ENCODE measurements at places on chromosomes 4 and X. TPM values are rescaled to one million over a fixed set of nuclear protein-coding genes. Genes with fewer than 3 reads are reported as not detected.
A peak's percentile ranks its signal among the peaks of the same experiment; 100 is the strongest.

DNA sequence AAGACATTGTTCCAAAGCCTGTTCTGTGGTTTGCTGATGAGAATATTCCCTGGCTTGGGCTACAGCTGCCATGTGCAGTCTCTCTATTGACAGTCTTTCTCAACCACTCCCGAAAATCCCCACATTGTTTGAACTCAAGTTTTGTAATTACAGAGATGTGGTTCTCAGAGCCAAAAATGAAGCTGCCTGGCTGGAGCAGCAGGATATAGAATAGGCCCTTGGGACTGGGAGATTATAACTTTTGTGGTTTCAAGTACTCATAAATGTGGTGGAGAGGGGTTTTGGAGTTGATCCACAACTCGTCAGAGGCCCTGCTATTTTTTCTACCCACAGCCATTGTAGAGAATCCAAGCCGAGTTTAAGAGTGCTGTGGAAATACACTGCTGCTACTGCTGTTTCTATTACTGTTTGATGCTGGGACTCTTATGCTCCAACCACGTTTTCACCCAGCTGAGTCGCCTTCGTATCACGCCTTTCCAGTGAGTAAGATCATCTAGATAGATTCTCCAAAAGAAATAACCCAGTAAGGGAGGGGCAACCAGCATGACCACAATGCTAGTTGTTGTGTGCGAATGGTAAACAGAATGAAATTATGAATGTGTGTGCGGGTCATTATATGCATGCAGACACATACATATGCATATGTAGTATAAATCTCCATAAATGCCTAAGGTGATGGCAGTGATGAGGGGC is 57.1 kb upstream of the ATXN3L start:
- H3K4me3 ChIP-seq = no peak overlapping the region
- DNase-seq = no peak
- H3K27ac ChIP-seq = no peak overlapping the region
- no peaks in the 10 kb centered on the region for H3K36me3 ChIP-seq
- no peaks in the 10 kb centered on the region for H3K27me3 ChIP-seq

Gene ALPK1
- total RNA-seq = 26.7 TPM

Gene LRP2BP
- total RNA-seq = 0.75 TPM

DNA sequence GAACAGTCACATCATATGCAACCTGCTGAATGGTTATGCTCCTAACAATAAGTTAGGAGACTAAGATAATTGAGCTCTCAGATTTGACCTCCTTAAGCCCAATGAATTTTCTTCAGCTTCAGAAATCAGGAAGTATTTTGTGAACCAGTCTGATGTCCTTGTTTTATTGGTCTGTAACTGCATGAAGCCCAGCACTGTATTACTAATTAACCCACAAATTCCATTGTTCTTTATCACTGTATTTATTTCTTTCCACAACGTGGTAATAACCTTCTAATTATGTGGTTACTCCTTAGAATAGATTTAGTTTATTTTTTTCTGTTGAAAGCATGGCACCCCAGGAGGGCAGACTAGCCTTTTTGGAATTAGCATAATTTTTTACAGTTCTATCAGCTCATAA is 3.9 kb upstream of the MFAP3L start:
- H3K4me3 ChIP-seq = no peak overlapping the region
- H3K4me1 ChIP-seq = peaks cover 13% of the 10 kb centered on the region
- DNase-seq = no peak
- H3K27ac ChIP-seq = no peak overlapping the region
- H3K27me3 ChIP-seq = peaks cover 17% of the 10 kb centered on the region

DNA sequence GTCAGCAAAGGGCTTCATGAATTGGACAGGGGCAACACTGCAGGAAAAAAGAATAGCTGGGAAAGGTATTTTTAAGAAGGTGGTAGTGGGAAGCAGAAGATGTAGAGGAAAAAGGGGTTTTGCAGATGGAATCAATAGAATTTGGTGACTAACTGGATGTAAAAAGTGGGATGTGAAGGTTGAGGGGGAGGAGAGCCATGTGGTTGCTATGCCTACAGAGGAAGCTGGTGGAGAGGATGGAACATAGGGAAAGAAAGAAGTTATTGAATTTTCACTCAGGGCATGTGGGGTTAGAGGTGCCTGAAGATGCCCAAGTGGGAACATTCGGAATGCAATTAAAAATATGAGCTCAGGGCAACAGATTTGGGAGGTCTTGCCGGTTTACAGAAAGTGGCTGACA is 33.0 kb downstream of the REELD1 start:
- no peak overlapping the region for H3K27ac ChIP-seq
- no peaks in the 10 kb centered on the region for H3K27me3 ChIP-seq
- peaks cover 9% of the 10 kb centered on the region for H3K4me1 ChIP-seq
- H3K4me3 ChIP-seq = no peak overlapping the region
- DNase-seq = no peak

GRCh38 chr4:53100501-53101190 is 238.5 kb downstream of the RASL11B start:
- no peaks in the 10 kb centered on the region for H3K4me1 ChIP-seq
- H3K27ac ChIP-seq = no peak overlapping the region
- H3K27me3 ChIP-seq = no peaks in the 10 kb centered on the region

GRCh38 chrX:55480390-55481062 is 9.1 kb downstream of the USP51 start:
- DNase-seq = no peak
- H3K27me3 ChIP-seq = no peaks in the 10 kb centered on the region
- H3K27ac ChIP-seq = no peak overlapping the region
- H3K4me1 ChIP-seq = peaks cover 5% of the 10 kb centered on the region
- H3K36me3 ChIP-seq = no peaks in the 10 kb centered on the region

Gene TLR10
- total RNA-seq = 107 TPM

Gene GABRQ
- not detected for total RNA-seq

GRCh38 chr4:99965173-99965572 is 15.1 kb upstream of the H2AZ1 start:
- no peaks in the 10 kb centered on the region for H3K36me3 ChIP-seq
- H3K27me3 ChIP-seq = peaks cover 2% of the 10 kb centered on the region
- no peak overlapping the region for H3K27ac ChIP-seq
- no peak for DNase-seq
- H3K4me1 ChIP-seq = no peaks in the 10 kb centered on the region

- H3K4me1 ChIP-seq = no peaks in the 10 kb centered on the region
- no peaks in the 10 kb centered on the region for H3K27me3 ChIP-seq
- no peak for DNase-seq
- no peak overlapping the region for H3K27ac ChIP-seq
- H3K36me3 ChIP-seq = no peaks in the 10 kb centered on the region
Measured at GRCh38 chr4:127555106-127555505, 77.7 kb upstream of the INTU start.

- no peaks in the 10 kb centered on the region for H3K27me3 ChIP-seq
- H3K36me3 ChIP-seq = no peaks in the 10 kb centered on the region
- H3K4me1 ChIP-seq = no peaks in the 10 kb centered on the region
- no peak overlapping the region for H3K27ac ChIP-seq
Measured at GRCh38 chr4:123876143-123876542, 479.5 kb downstream of the SPRY1 start.

DNA sequence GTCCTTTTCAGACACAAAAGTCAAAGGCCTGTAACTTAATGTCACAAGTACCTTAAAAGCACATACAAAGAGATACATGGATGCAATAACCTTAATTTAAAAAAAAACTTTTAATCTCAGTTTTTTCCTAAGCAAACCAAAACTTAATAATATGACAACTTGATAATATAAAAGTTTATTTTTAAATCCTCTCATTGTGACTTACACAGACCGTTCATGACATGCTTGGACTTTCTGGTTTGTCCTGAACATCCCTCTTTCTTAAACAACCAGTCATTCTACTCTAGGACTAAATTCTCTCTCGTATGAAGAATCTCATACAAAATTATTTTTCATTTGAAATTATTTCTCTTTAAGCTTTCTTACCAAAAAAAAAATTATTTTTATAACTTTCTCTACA is 43.1 kb upstream of the CYP2U1 start:
- H3K4me3 ChIP-seq = no peak overlapping the region
- DNase-seq = no peak
- peaks cover 6% of the 10 kb centered on the region for H3K27me3 ChIP-seq
- no peak overlapping the region for H3K27ac ChIP-seq
- no peaks in the 10 kb centered on the region for H3K4me1 ChIP-seq

- no peak for DNase-seq
- peaks cover 15% of the 10 kb centered on the region for H3K27me3 ChIP-seq
- H3K27ac ChIP-seq = no peak overlapping the region
- no peaks in the 10 kb centered on the region for H3K36me3 ChIP-seq
- H3K4me3 ChIP-seq = no peak overlapping the region
- no peaks in the 10 kb centered on the region for H3K4me1 ChIP-seq
Measured at GRCh38 chr4:38237139-38237538, 276.9 kb downstream of the PTTG2 start.

Gene MAGEA2
- total RNA-seq = not detected

DNA sequence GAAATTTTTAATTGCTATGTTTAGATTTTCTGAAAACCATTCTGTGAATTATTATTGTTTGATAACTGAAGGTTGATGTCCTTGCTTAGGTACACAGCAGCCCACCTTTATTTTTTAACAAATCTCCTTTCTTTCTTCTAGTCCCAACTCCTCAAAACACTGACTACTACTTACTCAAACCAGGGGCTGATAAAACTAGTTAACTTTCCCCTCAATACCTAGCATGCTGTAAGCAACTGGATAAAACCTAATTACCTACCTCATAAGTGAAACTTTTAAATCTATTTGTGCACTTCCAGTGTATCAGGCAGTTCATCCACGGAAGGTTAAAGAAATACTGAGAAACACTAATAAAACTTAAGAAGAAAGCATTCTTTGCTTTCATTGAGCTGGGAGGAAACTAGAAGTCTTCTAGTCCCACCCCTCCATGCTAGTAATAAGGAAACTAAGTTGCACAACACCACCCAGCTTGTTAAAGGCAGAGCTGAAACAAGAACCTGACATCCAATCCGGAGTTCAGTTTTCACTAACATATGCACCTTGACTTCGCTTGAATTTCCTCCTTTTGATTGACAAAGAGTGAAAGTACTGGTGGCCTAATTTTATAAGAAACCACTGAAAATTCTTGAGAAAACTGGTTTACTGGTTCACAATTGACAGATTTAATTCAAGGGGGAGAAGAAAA is 180.2 kb upstream of the TET2 start:
- peaks cover 4% of the 10 kb centered on the region for H3K27me3 ChIP-seq
- peak overlapping the region; percentile 86 for H3K27ac ChIP-seq
- H3K36me3 ChIP-seq = no peaks in the 10 kb centered on the region
- no peak for DNase-seq
- peaks cover 23% of the 10 kb centered on the region for H3K4me1 ChIP-seq

DNA sequence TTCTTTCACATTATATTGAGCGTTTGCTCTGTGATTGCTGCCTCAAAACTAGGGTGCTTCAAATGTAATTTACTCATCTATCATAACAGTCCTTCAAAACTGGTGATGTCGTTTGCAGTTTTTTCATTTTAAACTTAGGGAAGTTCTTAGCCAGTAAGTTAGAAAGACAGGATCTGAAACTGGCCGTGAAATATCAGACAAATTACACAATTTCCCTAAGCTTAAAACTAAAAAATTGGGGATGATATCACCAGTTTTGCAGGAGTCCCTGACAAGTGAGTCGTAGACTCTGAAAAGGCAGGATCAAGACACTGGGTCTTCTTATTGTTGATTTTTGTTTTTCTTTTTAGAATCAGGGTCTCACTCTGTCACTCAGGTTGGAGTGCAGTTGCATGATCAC is 44.8 kb downstream of the MOB1B start:
- DNase-seq = no peak
- no peak overlapping the region for H3K4me3 ChIP-seq
- H3K27me3 ChIP-seq = no peaks in the 10 kb centered on the region
- H3K36me3 ChIP-seq = no peaks in the 10 kb centered on the region

Gene RHOH
- 183 TPM for total RNA-seq

DNA sequence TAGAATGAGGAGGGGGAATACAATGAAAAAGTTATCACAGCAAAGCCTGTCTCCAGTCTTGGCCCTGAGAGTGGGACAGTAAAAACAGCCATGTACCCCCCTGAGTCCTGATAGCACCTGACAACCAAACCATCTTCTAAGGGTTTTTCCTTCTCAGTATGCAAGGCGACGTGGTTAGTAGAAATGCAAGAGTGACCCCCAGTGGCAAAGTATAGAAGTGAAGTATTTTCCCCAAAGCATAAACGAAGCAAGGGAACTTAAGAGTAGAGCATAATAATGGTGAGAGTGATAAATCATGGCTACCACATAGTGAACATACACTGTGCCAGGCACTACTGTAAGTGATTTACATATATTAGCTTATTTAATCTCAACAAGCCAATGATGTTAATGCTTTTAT is 52.8 kb downstream of the FAM47C start:
- no peaks in the 10 kb centered on the region for H3K36me3 ChIP-seq
- H3K27ac ChIP-seq = no peak overlapping the region
- no peaks in the 10 kb centered on the region for H3K4me1 ChIP-seq
- H3K4me3 ChIP-seq = no peak overlapping the region
- H3K27me3 ChIP-seq = no peaks in the 10 kb centered on the region

Gene DUX4
- not detected for total RNA-seq

- H3K27ac ChIP-seq = no peak overlapping the region
- H3K36me3 ChIP-seq = peaks cover 58% of the 10 kb centered on the region
- no peaks in the 10 kb centered on the region for H3K27me3 ChIP-seq
- DNase-seq = no peak
- peaks cover 12% of the 10 kb centered on the region for H3K4me1 ChIP-seq
Measured at GRCh38 chr4:101066626-101067170, 280.6 kb downstream of the PPP3CA start.

- peaks cover 23% of the 10 kb centered on the region for H3K4me1 ChIP-seq
- peaks cover 6% of the 10 kb centered on the region for H3K27me3 ChIP-seq
- peak overlapping the region; percentile 97 for H3K4me3 ChIP-seq
- H3K27ac ChIP-seq = peak overlapping the region; percentile 94
- peaks cover 25% of the 10 kb centered on the region for H3K36me3 ChIP-seq
Measured at GRCh38 chr4:147683188-147683591, 773 bp downstream of the PRMT9 start.

GRCh38 chr4:71711044-71711984 is 72.6 kb downstream of the GC start:
- no peaks in the 10 kb centered on the region for H3K27me3 ChIP-seq
- no peak for DNase-seq
- H3K4me3 ChIP-seq = no peak overlapping the region
- no peaks in the 10 kb centered on the region for H3K4me1 ChIP-seq
- H3K27ac ChIP-seq = no peak overlapping the region
- H3K36me3 ChIP-seq = no peaks in the 10 kb centered on the region
